ENCODE measurements at places on chromosomes 4 and X.

- DNase-seq, result no peak
Observed at GRCh38 chrX:37010496-37010895, 2.3 kb downstream of the FAM47C start.

GRCh38 chrX:24259544-24260240, 54.2 kb downstream of the SUPT20HL2 start:
- no peak for DNase-seq

DNA sequence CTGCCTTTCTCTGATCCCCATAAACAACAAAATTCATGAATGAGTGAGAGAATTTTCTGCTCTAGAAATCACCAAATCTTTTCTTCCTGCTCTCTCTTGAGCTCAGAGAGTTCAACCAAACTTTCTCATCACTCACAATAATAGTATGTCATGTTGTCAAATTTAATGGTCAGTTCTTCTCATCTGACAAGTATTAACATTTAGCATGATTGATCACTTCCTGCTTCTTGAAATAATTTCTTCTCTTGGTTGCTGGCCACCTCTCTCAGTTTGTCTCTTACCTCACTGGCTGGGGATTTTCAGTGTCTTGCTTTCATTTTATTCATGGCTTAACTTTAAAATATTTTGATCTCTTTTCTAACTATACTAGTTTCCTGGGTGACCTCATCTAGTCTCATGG, 25.5 kb upstream of the FGF5 start:
- no peak for DNase-seq

GRCh38 chr4:159204566-159204965, 101.7 kb downstream of the RAPGEF2 start:
- DNase-seq, result no peak

DNA sequence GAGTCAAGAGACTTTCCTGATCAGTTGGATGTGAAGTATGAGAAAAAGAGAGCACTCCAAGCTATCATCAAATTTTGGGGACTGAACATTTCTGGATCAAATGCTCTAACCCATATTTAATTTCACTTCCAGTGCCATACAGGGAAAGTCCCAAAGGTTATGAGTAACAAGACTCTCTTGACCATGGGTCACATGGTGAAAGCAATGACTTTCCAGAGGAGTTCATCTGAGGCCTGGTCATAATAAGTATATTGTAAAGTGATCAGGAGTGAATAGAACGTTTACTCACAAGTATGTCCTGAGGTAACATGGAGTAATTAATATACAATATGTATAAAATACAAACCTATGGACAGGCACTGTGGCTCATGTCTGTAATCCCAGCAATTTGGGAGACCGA, 40.7 kb upstream of the ARMCX5 start:
- no peak for DNase-seq

DNA sequence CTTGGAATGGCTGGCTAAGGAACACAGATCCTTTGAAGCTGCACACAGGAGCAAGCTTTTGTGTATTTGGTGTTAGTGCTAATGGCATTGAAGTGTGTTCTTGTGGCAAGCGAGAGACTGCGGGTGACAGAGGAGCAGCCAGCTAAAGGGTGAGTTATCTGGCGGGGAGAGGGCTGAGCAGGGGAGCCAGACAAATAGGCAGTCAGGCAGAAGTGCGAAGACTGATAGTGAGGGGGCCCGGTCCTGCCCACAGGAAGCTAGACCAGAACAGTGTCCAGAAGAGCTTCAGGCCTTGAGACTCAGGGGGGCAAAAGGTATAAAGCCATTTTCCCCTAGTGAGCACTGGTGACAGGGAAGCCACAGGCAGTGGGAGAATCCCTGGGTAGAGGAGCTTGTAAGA, 49.6 kb upstream of the MAMLD1 start:
- no peak for DNase-seq

DNA sequence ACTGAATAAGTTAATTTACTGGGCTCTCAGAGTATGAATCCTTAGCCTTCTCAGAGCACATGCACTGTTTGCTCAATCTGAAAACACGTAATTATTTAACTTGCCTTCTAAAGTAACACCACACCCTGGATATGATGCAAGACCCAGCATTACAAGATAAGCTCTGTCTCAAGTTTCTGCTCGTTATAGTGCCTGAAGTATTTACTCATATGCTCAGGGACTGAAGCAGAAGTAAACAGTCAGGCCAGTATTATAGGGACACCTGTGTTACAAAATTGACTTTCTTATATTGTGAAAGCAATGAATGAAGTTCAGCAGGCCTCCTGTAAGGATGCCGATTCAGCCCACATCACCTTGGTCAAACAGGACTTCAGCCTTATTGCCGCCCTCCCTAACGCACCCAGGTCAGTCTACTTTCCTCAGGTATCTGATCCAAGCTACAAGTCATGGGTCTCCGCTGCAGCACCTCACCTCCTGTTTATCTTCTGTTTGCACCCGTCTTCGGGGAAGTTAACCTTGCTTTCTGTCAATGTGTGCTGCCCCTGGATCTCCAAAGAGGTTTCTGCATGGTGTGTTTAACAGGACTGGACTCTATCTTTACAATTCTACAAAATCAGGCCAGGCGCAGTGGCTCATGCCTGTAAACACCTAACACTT, 42.8 kb upstream of the KLF3 start:
- DNase-seq, result no peak

DNA sequence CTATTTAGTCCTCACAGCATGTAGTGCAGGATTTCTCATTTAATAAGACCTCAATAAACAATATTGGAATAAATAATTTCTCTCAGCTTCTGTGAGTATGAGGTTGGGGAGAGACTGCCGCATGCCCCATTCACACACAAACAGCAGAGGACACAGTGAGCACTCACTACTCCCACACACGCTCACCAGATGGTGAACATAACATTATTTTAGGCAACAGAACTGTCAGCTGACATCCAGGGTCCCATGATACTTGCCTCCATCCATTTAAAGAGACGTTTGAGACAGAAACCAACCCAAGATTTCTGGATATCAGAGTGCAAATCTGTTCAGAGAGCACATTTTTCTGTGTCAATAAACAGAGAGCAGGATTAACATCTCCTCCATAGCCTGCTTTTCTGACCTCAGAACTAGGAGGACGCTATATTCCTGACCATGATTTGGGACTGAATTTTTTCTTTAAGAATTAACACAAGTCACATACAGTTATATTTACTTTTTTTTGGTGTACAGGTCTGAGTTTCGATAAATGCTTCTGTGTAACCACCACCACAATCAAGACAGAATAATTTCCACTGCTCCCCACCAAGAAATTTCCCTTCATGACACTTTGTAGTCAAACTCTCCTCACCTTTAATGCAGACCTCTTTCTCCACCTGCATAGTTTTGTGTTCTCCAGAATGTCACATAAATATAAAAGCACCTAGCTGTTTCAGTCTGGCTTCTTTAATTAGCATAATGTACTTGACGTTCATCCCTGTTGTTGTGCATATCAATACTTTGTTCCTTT, 16.7 kb downstream of the GPRIN3 start:
- no peak for DNase-seq

DNA sequence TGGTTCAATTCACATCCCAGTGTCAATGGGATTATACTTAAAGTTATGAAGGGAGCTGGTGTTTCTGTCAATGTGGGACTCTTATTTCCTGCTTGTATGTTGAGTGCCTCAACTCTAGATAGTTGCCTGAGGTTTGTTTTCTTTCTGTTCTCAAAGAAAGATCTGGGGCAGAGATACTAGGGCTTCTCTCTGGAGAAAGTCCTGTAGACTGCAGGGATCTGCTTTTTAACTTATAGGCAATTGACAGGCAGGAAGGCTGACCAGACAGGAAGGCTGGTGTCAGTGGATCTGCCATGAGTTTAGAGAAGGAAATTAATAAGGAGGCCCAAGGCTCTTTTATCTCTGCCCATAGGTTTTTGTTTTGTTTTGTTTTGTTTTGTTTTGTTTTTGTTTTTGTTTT, 64.0 kb upstream of the PRKX start:
- no peak for DNase-seq

- DNase-seq, result no peak
Observed at GRCh38 chr4:107472265-107472948, 247.6 kb downstream of the PAPSS1 start.

DNA sequence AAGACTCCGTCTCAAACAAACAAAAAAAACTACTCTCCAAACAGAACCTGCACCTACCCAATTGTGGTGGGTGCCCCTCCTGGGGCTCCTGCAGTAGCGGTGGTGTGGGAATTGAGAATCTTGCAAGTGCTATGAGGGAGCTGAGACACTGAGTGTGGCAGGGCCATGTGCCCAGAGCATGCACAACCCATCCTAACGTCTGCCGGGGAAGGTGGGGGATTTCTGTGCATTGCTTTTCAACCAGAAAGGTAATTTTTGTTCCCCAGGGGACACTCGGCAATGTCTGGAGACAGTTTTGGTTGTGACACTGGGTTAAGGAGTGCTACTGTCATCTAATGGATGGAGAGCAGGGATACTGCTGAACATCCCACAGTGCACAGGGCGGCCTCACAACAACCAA, 35.7 kb downstream of the TBL1X start:
- no peak for DNase-seq

GRCh38 chrX:107549504-107549903, 78.8 kb upstream of the PRPS1 start:
- DNase-seq, result no peak

DNA sequence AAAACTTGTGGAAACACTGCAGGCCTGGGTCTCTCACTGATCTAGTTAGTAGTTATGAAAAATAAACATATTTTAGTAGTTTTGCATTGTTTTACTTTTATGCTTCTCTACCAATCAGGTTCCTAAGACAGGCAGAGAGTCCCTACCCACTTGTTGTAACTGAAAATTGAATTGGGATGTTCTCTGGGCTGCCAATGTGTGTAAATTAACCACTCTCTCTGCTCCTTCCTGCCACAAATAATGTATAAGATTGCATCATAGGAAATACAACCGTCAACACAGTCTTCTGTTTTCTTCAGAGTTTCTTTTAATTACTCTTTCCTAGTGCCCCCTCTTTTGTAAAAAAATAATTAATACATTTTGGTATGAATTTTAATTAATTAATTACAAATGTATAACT, 677.3 kb downstream of the FSTL5 start:
- no peak for DNase-seq

- DNase-seq, result no peak
Observed at GRCh38 chr4:36128689-36129088, 115.6 kb downstream of the ARAP2 start.

DNA sequence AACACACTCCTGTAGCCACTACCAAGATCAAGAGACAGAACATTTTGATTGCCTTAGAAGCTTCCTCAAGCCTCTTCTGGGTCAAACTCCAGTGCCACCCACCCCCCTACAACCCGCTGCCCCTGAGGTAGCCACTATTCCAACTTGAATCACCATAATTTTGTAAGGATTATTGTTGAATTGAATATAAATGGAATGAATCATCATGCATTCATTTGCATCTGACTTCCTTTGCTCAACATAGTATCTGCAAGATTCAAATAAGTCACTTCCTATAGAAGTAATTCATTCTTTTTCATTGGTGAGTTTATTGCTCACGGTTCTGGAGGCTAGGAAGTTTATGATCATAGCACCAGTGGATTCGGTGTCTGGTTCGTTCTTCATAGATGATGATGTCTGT, 364.2 kb downstream of the SLITRK2 start:
- DNase-seq, result no peak

GRCh38 chrX:11672213-11672612, 6.5 kb upstream of the ARHGAP6 start:
- no peak for DNase-seq

GRCh38 chrX:120029354-120029753, 48.1 kb downstream of the RHOXF2B start:
- DNase-seq, result no peak

- no peak for DNase-seq
Observed at GRCh38 chrX:117645639-117646038, 471.0 kb downstream of the KLHL13 start.

GRCh38 chrX:114976292-114976691, 41.1 kb downstream of the IL13RA2 start:
- DNase-seq, result no peak

DNA sequence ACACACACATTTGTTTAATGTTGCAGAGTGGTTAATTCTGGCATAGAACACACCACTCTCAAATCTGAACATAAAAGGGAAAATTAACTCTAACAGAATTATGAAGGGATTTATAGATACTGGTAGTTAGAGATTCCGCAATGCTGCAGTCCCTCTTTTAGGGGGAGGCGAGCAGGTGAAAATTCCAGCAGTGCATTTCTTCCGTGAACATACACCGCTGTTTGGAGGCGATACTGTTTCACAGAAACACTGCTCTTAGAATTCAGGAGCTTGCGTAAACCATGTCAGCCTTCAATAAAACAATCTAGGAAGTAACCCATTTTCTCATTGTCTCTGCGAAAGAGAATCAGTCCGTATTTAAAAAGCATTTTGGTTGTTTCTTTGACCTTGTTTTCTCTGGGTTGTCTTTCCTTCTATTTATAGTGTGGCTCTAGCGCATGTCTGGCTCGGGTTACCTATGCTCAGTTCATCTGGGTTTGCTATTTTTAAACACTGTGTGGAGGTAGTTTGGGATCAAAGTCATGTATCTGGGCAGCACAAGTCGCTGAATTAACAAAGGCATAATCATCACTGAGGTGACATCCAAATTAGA, 90.4 kb downstream of the GPAT3 start:
- no peak for DNase-seq

DNA sequence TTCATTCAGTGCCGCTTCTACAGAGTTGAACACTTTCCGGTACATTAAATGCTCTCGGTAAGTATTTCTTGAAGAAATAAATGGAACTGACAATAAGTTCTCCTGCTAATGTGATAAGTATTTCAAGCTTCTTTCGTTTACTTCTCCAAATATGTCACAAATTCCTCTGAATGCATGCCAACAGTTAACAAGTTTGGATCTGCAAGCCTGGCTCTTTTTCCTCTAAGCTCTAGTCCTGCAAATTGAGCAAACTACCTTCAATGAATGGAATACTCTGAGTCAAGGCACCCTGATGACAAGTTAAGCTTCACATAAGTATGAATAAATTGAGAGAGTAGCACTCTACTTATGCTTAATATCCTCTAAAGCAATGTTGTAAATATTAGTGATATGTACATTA, 403.6 kb downstream of the PDGFC start:
- no peak for DNase-seq

DNA sequence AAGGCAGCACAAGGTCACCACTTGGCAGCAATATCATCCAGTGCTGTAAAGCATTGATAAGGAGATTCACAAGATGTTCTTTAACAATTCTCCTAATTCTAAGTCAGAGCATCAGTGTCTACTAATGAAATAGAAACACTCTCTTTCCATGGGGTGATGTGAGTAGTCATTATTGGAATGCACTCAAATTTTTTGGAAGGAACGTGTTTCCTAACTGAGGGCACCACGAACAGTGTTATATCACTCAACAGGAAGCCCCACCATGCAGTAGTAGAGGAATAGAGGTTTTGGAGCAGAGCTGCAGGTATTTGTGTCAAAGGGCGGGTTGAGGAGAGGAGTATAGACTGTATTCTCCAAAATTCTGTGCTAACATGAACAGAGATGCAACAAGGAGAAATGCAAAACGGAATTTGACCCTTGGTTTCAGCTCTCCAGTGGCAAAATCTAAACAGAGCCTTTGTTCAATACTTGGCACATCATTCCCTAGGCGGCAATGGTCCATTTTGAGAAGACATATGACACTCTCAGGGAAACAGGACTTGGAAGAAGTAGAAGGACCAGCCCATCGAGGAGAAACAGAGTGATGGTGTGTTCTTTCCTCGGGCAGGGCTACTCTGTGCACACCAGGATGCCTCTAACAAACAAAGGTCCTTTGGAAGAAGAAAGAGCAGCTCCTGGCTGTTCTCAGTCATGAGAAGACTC, 98.9 kb downstream of the CPEB2 start:
- DNase-seq, result no peak
